T-helper 22 cell (primary cell): ENCODE measurements at places on chromosomes 5 and 9.

DNA sequence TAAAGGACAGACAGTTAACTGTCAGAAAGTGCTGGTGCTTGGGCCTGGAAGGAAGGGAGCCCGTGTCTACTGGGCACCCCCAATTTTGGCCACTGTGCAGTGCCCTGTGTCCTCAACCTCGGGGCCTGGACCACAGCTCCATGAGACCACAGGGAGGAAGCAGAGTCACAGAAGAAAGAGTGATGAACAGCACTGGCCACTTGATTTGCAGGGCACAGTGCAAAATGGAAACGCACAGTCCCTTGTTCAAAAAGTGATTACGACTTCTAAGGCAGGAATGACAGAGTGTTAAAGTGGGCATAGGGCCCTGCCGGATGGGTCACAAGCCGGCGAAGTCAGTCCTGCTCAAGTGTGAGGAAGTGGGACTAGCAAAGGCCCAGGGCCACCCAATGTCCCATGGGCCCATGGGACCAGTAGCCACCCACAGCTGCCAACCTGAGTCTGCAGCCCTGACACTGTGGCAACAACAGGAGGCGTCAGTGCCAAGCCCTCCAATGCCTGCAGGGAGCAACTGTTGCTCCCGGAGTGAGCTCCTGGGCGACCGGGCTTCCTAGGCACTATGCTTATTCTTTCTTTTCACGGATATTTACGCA lies 85.4 kb downstream of the ADAMTS2 start:
- DNase-seq = no peak

- DNase-seq = no peak
Observed at GRCh38 chr5:147452165-147452811, 57.6 kb downstream of the DPYSL3 start.

DNA sequence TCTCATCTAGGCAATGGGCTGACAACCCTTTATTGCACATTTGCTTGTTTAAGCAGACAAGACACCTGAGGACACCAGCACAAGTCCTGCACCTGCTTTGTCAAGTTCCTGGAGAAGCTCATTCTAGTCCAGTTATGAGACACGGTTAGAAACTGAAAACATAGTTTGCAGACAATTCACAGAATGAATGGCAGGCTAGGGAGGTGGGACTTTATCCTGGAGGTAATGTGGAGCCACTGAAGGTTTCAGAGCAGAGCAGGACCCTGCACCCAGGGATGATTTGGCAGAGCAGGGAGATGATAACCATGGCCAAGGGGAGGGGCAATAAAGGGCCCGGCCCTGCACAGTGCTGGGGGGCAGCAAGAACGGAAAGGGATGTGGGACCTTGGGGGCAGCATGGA lies 50.7 kb upstream of the SLC25A51 start:
- no peak for DNase-seq

DNA sequence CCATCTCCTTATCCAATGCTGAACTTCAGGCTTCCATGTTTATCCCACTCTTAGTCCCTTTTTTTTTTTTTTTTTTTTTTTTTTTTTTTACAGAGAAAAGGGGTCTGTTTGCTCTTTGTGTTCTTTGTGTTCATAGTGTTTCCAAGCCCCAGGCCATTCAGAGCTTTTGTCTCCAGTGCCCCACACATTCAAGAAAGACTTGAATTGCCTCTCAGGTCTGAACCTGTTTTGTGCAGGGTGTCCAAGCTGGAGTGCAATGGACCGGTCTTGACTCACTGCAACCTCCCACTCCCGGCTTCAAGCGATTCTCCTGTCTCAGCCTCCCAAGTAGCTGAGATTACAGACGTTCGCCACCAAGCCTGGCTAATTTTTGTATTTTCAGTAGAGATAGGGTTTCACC lies 191.2 kb downstream of the PALM2AKAP2 start:
- DNase-seq = no peak

- no peak for DNase-seq
Observed at GRCh38 chr5:176647843-176648473, 674 bp downstream of the TSPAN17 start.

GRCh38 chr5:127912411-127912810 lies 171.2 kb upstream of the SLC12A2 start:
- DNase-seq = no peak

DNA sequence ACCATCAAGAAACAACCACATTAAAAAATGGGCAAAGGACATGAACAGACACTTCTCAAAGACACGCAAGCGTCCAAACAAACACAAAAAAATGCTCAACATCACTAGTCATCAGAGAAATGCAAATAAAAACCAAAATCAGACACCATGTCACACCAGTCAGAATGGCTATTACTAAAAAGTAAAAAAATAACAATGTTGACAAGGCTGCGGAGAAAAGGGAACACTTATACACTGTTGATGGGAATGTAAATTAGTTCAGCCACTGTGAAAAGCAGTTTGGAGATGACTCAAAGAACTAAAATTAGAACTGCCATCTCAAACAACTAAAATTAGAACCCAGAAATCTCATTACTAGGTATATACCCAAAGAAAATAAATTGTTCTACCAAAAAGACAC lies 80.4 kb downstream of the CAAP1 start:
- DNase-seq = no peak

- no peak for DNase-seq
Observed at GRCh38 chr5:159629158-159629557, 287.1 kb upstream of the ADRA1B start.

- DNase-seq = no peak
Observed at GRCh38 chr5:91409304-91409703, 26.2 kb upstream of the ARRDC3 start.

GRCh38 chr5:66701244-66701643 lies 105.1 kb downstream of the MAST4 start:
- DNase-seq = no peak

DNA sequence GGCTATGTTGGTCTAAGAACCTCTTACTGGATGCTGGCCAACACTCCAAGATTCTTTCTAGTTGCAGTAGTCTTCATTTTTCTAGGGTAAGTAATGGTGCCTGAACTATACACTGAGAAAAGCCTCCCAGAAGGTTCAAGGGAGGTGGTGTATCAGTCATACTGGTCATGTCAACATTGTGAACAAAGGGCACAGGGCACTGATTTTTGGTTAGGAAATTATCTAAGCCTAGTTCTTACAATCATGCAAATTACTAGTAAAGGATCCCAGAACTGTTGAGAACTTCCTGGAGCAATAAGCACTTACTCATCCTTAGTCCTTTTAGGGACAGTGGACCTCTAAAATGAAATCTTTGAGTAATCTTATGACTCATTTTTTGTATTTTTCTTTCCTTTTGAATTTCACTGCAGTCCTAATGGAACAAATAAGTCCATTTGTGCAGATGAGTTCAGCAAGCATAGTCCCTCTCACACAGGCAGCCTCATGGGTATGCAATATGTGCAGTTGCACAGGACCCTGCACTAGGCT lies 21.1 kb upstream of the CDC42SE2 start:
- DNase-seq = no peak

GRCh38 chr5:113612060-113612496 lies 98.6 kb downstream of the YTHDC2 start:
- no peak for DNase-seq

GRCh38 chr9:2686911-2687310 lies 30.4 kb upstream of the KCNV2 start:
- DNase-seq = no peak

DNA sequence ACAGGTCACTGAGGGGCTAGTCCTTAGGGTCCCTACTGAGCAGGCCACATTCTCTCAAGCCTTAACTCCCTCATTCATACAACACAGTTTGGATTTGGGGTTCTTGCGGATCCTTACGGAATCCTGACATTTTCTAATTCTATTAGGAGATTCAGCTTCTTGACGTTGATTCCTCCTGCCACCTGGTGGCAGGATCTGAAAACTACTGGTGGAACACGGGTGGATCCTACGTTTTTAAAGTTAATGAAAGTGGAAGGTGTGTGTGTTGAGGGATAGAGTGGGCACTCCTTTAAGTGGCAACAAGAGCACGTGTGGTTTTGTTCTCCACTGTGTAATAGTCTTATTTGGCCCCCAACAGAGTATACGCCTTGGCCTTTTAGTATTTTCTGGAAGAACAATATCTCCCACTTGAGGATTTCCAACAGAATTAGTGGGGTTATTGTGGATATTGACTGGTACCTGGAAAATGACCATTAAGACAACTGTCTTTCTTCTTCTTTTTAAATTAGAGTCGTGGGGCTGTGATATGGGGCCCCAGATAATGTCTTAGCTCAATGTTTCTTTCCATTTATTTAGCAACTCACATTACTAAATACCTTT lies 25.2 kb downstream of the SLC28A3 start:
- peak; percentile 3 for DNase-seq

DNA sequence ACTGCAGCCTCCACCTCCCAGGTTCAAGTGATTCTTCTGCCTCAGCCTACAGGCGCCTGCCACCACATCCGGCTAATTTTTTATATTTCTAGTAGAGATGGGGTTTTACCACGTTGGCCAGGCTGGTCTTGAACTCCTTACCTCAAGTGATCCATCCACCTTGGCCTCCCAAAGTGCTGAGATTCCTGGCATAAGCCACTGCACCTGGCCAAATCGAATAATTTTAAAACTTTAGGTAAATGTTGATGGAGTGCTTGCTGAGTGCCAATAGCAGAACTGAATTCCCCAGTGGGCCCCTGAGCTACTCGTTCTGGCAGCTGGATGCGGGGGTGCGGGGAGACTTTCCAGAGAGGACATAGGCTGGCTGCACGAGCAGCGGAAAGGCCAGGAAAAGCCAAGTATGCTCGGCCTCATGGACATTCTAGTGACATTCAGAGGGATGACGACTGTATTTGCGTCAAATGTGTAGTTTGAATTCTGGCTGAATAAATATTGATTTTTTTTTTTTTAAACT lies 16.8 kb downstream of the TRAF2 start:
- DNase-seq = no peak

DNA sequence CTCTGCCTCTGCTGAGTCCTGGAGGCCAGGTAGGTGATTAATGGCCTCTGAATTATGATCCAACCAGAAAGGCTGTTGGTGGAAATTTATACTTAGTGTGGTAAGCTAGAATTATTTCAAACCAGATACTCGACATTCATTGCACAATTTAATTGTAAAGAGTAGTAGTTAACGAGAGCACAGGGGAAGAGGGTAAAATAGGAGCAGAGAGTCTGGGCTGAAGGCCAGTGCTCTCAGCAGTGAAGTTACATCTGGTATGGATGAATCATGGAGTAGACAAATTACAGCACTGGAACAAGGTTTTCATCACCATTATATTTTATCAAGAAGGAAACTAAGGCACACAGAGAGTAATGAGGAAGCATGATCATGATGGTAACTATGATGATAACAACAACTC lies 92.5 kb downstream of the TLR4 start:
- DNase-seq = no peak

- no peak for DNase-seq
Observed at GRCh38 chr9:94817291-94818177, 91.0 kb downstream of the AOPEP start.

DNA sequence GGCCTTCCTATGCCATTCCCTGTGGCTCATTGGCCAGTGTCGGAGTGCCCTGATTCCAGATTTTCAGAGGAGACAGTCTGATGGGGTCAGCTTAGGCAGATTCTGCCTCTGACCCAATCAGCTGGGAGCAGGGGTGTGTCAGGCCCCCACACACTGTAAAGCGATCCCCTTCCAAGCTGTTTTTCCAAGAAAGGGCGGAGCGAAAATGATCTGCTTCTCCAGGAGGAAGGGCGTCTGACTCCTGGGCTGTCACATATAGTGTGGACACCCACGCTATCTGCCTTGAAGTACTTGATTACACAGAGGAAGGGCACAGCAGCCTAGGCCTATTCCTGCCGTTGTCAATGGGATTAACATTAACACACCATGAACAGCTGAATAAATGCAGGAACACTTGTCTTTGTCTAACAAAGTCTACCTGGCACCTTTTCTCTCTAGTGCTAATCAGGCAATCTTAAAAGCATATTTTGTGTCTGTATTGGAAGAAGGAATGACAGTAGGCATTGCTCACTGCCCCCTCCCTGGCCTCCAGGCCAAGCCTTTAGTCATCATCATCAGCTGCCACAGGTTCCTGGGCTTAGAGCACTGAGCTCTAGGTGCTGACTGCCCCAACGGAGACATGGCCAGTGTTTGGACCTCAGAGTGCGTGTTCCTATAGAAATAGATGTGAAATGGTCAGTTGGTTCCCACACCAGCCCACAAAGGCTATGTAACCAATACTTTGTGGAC lies 218.7 kb downstream of the MELK start:
- no peak for DNase-seq

GRCh38 chr5:136174021-136174659 lies 18.8 kb downstream of the SMIM32 start:
- DNase-seq = no peak
